ENCODE measurements at places on chromosomes 5 and 9. TPM values are rescaled to one million over a fixed set of nuclear protein-coding genes. Genes with fewer than 3 reads are reported as not detected.
A peak's percentile ranks its signal among the peaks of the same experiment; 100 is the strongest.

GRCh38 chr5:138488481-138488945, 23.2 kb downstream of the EGR1 start:
- DNase-seq, result peak; percentile 38

HEMGN gene
- not detected for total RNA-seq

- no peak for DNase-seq
Observed at GRCh38 chr5:11407556-11408145, 496.6 kb downstream of the CTNND2 start.

DNA sequence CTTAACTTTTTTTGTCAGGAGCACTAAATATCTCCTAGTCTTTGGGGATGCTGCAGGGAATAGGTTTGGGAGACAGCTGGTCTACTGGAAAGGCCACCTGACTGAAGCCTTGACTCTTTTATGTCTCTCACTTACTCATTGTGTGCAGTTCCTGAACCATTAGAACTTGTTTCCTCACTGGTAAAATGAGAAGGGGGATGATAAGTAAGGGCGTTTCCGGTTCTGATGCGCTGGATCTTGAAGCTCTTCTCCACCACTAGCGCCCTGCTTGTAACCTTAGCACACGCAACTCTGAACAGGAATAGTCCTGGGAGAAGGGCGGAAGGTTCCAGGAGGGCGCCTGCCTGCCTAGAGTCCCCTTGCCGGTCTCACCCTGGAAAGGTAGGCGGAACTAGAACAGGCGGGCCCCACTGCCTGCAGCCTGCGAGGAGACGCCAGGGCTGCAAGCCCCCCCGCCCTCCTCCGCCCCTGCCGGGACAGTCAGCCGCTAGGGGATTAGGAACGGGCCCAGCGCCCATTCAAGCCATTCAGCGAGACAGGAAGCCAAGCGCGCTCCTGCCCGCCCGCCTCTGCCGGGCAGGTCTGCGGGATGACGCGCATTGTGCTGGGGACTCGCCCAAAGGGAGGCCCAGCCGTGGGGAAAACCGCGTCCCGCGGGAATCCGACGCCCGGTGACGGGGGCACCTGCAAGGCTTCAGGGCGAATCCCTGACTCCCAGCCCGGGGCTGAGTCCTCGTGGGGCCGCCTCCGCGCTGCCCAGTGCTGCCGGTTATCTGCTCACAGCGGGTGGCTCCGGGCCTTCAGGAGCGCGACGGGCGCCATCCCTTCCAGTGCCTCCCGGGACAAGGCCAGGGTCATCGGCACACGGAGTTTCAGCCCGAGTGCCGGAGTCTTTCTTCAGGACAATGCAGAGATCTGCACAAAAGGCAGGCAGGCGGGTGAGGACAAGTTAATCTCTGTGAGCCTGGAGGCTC, 44.0 kb upstream of the XPA start:
- peak; percentile 55 for DNase-seq

DNA sequence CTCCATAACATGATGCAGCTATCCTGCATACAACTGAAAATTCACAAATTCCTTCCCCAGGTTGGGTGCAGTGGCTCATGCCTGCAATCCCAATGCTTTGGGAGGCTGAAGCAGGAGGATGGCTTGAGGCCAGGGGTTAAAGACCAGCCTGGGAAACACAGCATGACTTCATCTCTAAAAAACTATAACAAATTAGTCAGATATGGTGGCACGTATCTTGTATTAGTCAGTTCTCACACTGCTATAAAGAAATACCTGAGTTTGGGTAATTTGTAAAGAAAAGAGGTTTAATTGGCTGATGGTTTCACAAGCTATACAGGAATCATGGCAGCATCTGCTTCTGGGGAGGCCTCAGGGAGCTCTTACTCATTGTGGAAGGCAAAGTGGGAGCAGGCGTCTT, 56.4 kb upstream of the DAPK1 start:
- DNase-seq, result peak; percentile 35

PLPP1 gene
- 97.6 TPM for total RNA-seq

GRCh38 chr5:34412736-34413135, 243.4 kb upstream of the RAI14 start:
- DNase-seq, result peak; percentile 37

GRCh38 chr9:14633148-14633547, 60.1 kb downstream of the ZDHHC21 start:
- no peak for DNase-seq

GNAQ gene
- 44.1 TPM for total RNA-seq

- DNase-seq, result no peak
Observed at GRCh38 chr5:133995883-133996563, 8.8 kb downstream of the VDAC1 start.

- DNase-seq, result no peak
Observed at GRCh38 chr9:114231719-114232449, 76.5 kb downstream of the COL27A1 start.

LCN15 gene
- not detected for total RNA-seq

- DNase-seq, result no peak
Observed at GRCh38 chr9:71824257-71824656, 55.9 kb upstream of the CEMIP2 start.

IL4 gene
- total RNA-seq, result not detected

- no peak for DNase-seq
Observed at GRCh38 chr9:110601098-110601497, 21.6 kb upstream of the SVEP1 start.

GRCh38 chr9:112046181-112046580, 128.9 kb downstream of the SUSD1 start:
- DNase-seq, result peak; percentile 40

ANXA2R gene
- total RNA-seq, result 3.9 TPM

DNA sequence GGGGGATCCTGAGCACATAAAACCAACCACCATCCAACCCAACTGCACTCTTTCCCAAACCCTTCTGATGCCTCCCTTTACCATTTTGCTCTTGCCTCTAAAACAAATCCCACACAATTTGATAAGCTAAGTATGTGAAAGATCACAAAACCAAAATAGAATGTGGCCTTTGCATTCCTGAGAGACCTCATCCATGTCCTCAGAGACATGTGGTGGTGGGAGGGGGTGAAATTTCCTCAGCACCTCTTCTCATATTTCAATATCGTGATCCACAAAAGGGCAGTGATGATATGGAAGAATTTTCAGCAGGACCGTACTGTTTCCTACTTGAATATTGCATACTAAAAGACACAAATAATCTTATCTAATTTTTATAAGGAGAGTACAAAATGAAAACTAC, 423.3 kb downstream of the TLE1 start:
- DNase-seq, result no peak

EIF4E1B gene
- not detected for total RNA-seq

GRCh38 chr5:2744485-2744884, 7.0 kb downstream of the IRX2 start:
- no peak for DNase-seq

CCL21 gene
- total RNA-seq, result not detected

DNA sequence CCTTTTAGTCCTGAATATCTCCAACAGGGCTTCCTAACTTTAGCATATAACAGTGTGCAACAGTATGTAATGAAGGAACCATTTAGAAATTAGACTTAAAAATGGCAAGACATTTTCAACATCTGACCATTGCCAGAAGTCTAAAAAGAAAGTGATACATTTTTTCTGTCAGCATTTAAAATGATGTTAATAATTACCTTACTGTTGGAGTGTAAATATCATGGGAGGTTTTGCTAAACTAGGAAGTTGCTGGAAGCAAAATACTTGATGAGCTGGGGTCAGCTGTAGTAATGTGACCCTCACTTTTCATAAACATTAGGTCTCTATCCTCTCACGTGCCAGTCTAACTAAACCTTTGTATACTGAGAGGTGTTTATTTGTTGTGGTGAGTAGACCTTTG, 68.8 kb downstream of the NTRK2 start:
- DNase-seq, result no peak

DNA sequence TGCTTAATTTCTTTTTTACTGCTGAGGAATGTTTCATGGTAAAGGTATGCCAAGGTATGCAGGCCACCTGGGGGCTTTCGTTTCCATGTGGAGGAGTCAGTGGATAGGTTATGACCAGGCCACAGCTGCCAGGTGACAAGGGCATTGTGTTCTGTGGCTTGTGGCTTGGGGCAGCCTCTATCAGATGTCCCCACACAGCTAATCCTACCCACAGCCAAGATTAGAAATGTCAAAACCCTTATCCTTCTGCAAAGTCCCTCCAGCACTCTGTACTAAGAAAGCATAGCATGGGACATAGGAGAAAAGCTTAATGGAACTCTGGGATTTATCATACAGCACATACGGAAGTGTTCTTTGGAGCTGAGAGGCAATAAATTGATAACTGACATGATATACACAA, 171.2 kb upstream of the S1PR3 start:
- no peak for DNase-seq

SV2C gene
- total RNA-seq, result not detected

DNA sequence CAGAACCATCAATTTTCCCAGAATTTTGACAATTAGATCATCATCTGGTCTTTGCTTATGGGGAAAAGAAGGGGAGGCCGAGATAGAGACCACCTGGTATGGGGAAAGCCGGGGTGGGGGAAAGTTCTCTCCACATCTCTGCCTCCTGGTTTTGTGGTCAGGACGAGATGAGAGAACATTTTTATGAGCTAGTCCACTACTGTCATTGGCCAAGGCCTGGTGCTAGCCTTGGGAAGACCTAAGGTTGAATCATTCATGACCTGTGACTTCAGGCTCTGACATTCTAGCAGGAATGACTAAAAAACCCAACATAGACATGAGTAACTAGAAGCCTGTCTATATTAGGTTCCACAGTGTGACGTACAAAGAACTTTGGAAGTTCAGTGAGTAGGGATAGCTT, 135.2 kb downstream of the PTTG1 start:
- peak; percentile 39 for DNase-seq

STPG3 gene
- total RNA-seq, result not detected

DNA sequence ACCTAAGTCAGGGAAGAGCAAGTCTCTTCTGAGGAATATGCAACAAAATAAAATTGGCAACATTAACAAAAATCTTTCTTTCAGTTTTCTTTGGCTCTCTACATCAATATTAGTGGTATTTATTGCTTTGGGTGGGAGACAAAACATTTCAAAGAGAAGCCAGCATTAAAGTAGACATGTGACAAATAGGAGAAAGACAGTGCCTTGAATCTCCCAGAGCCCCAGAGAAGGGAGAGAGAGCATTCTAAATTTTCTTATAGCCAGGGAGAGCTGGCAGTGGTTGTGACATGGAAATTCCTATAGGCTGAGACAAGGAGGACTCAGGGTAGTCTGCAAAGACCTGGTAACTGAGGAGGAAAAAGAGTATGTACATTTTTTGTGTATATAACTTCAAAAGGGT, 79.4 kb upstream of the NREP start:
- no peak for DNase-seq

GRCh38 chr5:175321927-175322532, 122.0 kb downstream of the DRD1 start:
- DNase-seq, result peak; percentile 44

SLC46A2 gene
- not detected for total RNA-seq

DNA sequence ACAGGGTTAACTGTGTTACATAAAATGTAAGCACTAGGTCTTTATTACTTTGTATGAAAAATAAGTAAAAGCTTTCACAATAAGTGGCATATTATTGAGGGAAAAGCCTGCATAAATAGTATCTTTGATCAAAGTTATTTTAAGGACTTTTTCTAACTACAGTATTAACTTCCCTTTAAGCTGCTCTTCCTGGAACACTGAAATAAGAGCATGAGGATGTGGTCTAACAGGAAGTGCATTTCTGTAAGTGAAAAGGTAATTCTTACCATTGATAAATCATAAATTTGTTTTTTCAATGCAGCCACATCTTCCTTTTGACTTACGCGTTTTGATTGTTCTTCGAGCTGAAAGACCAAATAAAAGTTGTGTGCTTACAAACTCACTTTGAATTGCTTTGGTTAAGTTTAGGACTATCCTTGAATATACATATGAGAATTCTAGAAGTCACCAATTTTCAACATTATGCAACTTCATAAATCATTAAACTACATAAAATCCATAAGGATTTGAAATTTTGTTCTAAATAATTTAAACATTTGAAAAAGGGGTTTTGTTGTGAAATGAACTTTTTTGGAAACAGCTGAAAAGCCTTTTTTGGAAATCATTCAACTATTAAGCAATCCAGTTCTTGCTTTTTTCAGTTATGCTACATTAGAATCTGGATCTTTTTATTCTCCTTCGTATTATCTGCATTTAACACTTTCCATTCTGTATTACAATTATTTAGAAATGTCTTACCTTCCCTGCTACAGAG, 50.6 kb downstream of the RASEF start:
- DNase-seq, result peak; percentile 12

TAF1L gene
- not detected for total RNA-seq
